ENCODE measurements at places on chromosomes 4 and X.

- DNase-seq = no peak
Measured at GRCh38 chrX:106948641-106949040, 28.4 kb downstream of the CLDN2 start.

DNA sequence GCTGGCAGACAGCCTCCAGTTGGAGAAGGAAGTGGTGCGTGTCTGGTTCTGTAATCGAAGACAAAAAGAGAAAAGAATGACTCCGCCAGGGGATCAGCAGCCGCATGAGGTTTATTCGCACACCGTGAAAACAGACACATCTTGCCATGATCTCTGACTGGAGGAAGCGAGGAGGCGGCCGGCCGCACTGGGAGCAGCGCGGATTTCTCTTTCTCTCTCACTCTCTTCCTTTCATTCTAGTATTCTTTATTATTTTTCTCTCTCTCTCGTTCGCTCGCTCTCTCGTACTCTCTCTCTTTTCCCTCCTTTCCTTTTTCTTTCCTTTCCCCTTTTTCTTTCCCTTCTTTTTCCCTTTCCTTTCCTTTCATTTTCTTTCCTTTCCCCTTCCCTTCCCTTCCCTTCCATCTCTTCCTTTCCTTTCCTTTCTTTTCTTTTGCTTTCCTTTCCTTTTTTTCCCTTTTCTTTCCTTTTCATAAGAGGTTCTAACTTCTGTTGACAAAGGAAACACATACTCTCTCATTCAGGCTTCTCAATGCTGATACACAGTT is 1.2 kb downstream of the POU3F4 start:
- DNase-seq = no peak

- peak; percentile 61 for DNase-seq
Measured at GRCh38 chrX:16771483-16772398, 14.5 kb upstream of the TXLNG start.

DNA sequence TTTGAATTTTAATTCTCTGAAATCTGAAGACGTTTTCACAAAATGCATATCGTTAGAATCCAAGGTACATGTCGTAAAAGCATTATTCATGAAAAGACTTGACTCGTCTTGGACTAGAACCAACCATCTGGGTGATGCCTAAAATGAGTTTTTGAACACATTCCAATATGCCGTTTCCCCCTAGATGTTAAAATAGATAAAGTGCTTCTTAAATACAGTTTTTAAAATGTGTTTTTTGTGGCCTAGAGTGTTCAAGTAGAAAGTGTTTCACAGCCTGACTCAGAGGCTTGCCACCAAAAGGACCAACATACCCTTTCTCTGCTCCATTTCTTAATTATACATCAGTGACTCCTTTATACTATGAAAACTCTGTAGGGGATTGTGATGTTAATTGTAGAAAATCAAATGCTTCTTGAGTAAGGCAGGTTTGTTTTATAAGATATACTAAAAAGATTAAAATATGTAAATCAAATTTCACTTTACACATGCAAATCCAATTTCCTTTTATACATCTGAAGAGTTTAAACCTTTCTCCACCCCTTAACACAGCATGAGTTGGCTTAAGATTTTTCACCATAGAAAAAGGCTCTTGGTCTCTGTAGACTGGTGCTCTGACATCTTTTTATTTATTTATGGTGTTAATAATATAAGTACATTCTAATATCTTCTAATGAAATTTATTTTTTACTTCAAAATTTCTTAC is 48.4 kb downstream of the PRKG2 start:
- DNase-seq = no peak

- DNase-seq = no peak
Measured at GRCh38 chrX:118990512-118991227, 16.3 kb downstream of the LONRF3 start.

DNA sequence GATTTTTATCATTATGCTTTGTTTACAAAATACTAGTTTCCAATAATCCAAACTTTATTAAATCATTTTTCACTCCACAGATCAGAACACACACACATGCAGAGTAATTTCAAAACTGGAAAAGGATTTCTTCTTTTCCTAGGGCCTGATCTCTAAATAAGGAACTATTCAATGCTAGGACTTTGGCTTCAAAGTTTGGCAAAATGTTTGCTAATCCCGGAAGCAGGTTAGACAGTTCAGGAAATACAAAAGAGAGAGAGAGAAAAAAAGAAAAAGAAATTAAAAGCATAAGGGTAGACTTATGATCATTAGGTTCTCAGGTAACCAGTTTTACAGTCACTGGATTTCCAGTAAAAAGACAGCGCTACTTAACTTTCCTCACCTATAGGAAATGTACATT is 211.0 kb downstream of the DCLK2 start:
- no peak for DNase-seq

GRCh38 chrX:1378306-1378759 is 13.6 kb downstream of the SLC25A6 start:
- DNase-seq = no peak

DNA sequence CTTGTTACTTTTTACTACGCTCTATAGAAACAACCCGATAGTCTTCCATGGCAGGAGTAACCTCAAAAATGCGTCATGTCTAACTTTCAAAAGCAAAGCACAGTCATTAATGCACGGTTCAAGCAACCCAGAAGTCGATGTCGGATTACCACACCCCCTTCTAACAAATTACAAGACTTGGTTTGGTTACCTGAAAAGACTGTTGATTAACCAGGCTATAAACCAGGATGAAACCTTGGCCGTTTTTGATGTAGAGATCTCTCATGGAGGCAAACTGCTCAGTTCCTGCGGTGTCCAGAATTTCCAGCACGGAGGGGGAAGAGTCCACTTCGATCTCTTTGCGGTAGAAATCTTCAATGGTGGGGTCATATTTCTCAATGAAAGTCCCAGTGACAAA is 2.4 kb downstream of the RAP2C start:
- DNase-seq = no peak

GRCh38 chr4:157961229-157961990 is 211.4 kb downstream of the GASK1B start:
- DNase-seq = no peak

- no peak for DNase-seq
Measured at GRCh38 chr4:182895791-182896292, 21.3 kb downstream of the DCTD start.

DNA sequence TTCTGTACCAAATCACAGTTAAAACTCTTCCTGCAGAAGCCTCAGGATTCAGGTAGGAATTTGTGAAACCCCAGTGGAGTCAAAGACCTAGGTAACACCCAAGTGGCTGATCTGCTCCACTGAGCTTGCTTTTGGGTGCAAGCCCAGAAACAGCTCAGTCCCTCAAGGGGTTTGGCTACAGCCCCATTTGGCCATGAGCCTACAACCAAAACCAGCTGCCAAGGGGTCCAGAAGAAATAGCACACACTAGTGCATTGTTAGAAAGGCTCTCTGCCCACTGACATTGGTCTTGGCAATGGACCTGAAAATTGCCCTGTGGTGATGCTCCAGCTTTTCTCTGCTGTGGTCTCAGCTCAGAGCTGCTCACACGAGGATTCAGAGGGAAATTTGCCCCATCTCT is 577.4 kb upstream of the INTU start:
- DNase-seq = no peak

DNA sequence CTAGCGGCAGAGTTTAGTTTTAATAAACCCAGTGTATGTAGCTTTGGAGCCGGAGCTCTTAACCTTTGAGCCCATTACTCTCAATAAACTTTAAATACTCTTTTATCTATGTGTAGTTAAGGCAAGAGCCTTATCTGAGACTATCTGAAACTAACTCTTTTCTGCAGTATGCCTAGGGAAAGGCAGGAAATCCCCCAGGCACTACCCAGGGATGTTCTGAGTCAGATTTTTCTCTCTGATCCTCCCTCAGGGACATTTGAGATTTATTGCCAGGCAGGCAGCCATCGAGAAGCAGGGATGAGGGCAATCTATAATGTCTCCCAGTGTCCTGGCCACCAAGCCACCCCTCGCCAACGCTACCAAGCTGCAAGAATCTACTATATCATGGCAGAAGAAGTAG is 39.1 kb downstream of the HEPH start:
- DNase-seq = no peak

- DNase-seq = no peak
Measured at GRCh38 chrX:130086447-130087206, 23.7 kb downstream of the ELF4 start.

DNA sequence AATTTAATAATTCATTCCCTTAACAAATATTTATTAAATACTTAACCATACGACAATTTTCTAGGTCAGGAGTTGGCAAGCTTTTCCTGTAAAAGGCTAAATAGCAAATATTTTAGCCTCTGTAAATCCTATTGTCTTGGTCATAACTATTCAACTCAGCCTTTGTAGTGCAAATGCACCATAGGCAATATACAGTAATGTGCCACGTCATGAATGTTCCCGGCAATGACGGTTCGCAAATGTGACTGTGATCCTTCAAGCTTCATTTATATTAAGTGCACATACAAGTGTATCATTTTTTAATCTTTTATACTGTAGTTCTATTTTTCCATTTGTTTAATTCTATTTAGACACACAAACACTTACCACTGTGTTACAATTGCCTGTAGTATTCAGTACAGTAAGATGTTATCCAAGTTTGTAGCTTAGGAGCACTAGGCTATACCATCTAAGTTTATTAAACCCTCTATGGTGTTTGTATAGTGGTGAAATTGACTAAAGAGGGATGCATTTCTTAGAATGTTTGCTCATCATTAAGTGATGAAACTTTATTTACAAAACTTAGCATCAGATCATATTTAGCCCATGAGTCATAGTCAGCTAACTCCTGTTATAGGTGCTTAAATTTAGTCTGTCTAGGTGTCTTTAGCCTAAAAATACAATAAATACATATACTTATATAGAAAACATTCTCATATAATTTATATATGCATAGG is 553.6 kb downstream of the STPG2 start:
- DNase-seq = no peak

GRCh38 chr4:128565565-128566186 is 243.8 kb upstream of the JADE1 start:
- peak; percentile 57 for DNase-seq

- peak; percentile 25 for DNase-seq
Measured at GRCh38 chr4:88054901-88055300, 47.5 kb downstream of the PKD2 start.

DNA sequence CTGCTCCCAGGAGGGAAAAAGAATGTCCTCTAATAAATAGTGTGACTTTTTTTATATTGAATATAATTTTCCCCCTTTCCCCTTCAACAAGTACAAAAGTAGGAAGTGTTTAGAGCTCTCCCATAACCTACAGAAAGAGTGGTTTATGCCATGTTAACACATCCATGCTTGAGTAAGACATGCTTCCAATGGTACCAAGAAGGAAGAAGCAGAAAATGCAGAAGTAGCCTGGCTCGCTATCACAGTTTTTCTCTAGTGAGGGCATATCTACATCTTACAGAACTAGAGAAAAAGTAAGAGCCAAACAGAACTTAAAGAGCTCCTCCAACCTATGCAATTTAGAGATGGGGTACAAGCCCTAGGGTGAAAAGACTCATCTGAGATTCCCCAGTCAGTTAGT is 82.5 kb downstream of the ARHGEF9 start:
- DNase-seq = no peak

DNA sequence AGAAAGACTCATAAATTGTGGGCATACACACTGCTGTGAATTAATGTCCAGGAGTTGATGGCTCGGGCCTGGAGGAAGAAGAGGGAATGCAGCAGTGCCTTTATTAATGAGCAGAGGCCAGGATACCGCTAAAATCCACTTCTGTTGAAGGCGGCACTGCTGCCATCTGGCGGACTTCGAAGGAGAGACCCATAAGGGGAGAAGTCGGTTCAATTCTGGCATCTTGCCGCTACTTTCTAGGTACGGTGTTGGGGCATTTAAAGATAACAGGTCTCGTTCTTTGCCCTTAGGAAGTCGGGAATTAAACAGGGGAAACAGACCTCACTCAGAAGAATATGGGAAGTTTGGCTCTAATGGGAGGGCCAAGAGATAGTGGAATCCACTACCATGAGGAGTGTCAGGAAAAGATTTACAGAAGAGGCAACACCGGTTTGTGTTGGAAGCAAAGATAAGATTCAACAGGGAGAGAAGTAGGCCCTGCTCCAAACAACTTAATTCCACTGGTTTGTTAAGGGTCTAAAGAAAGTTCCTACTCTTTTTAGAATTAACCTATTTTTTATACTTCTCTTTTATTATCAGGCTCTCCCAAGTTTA is 133.6 kb upstream of the GIMD1 start:
- DNase-seq = peak; percentile 20

- DNase-seq = no peak
Measured at GRCh38 chrX:150074175-150074574, 135.9 kb upstream of the EOLA2 start.

- DNase-seq = no peak
Measured at GRCh38 chr4:2728221-2728620, 27.9 kb downstream of the TNIP2 start.

DNA sequence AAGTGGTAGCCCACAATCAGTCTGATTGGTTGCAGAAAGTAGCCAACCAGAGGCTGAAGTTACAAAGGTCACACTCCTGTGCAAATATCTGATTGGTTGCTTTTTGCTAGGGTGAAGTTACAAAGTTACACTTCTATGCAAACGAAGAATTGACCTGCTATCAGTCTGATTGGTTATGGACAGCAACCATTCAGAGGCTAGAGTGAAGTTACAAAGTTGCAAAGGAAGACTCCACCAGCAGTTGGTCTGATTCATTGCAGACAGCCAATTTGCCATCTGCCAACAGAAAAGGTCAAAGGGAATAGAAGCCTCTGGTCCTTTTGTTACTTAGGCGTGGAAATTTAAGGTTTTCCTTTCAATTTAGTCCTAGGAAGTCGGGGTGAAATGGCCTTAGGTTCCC is 377.7 kb downstream of the PRDM5 start:
- no peak for DNase-seq

GRCh38 chr4:8721621-8722020 is 129.1 kb downstream of the CPZ start:
- DNase-seq = no peak

- no peak for DNase-seq
Measured at GRCh38 chr4:2510351-2511259, 25.8 kb upstream of the FAM193A start.

DNA sequence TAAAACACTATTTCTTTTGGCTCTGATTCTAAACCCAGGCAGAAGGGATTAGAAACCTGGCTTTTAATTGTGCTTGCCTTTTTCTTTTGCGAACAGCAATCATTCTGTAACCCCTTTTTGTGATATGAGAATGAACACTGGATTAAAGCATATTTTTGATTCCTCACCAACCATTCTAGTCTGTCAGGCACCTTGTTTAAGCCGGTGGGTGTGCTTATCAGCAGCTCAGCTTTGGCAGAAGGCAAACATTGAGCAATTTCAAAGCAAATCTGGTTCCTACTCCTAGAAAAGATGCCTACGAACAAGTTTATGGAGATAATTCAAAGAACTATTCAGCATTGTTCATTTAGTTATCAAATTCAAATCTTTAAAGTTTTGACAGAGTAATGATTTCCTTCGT is 265.1 kb upstream of the FAM241A start:
- DNase-seq = no peak

DNA sequence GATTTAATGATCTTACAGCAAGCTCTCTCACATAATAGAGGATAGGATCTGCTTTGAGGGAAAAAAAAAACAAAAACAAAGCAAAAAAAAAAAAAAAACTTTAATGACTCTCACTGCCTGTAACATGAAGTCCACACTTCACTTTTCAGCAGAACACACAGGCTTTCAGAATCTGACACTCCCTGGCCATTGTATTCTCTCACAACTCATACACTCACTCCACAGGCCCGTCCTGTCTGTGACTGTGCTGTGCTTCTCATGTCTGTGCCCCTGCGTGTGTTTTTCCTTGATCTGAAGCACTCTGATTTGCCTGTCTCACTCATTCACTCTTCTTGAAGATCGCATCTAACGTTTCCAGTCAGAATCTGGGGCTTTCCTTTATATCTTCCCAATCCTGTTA is 460.8 kb downstream of the TMA16 start:
- DNase-seq = no peak

Measured in iPS DF 19.7 (cell line).